ENCODE measurements at places on chromosomes 11 and 22. TPM values are rescaled to one million over a fixed set of nuclear protein-coding genes. Genes with fewer than 3 reads are reported as not detected.

DNA sequence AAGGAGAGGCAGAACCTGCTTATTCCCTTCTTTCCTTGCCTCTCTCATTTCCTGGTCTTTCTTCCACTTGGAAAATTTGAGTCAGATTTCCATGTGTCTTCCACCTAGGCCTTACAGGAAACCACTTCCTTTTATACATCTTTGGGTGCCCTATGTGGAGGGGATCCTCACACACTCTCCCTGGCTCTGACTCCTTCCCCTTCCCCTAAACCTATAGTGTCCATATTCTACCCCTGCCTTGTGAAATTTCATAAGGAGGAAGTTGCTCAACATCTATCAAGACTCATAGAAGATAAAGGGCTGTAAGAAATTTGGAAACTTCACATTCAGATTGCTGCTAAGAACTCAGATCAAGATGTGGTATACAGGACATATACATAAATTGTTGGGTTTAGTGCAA is 20.4 kb downstream of the TUG1 start:
- no peak for DNase-seq

DNA sequence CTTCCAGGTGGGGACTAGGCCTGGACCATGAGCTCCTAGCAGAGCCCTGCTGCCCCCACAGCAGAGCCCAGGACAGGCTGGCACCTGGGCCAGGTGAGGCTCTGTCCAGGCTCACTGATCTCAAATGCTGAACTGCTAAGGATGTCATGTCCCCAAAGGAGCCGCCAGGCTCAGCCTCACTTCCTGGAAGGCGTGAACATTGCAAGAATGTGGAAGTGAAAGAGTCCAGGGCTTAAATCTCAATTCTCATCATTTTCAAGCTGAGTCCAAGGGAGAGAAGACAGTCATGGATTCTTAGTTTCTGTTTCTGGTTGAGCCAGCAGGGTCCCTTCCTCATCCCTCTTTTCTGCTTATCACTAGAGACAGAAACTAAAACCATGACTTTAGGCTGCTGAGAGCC is 5.0 kb downstream of the ASCL2 start:
- peak; percentile 54 for DNase-seq

DNA sequence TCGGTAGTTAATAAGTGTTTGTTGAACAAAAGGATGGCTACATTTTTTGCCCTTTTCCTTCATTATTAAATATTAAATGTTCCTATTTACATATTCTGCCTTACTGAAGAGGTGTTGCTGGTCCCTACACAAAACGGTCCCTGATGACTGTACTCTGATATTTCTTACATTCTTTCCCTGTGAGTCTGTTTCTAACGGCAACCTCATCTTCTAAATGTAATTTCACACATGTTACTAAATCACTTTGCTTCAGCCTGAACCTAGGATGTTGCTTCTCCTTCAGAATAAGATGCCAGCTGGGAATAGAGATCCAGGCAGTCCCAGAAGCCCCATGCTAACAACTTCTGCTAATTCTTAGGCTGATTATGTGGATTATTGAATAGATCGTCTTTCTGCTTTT is 50.3 kb downstream of the SPON1 start:
- no peak for DNase-seq

DNA sequence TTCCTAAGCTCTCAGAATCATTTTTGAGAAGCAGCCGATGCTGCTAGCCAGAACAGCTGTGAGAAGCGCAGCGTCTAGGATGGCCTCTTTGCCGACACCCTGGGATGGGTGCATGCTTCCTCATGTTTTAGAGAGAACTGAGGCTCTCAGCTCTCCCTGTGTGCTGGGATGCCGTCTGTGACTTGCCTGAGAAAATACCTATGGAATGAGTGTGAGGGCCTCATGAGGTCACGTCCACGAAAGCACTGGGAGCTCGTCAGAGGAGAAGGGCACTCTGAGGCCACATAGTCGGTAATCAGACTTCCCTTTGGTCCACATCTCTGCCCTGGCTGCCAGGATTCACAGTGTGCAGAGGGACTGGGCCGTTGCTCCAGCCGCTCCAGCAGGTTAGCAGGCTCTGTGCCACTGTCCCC is 54.7 kb downstream of the MICAL3 start:
- DNase-seq, result no peak

GRCh38 chr11:87374038-87374807 is 336.5 kb downstream of the TMEM135 start:
- DNase-seq, result no peak

DNA sequence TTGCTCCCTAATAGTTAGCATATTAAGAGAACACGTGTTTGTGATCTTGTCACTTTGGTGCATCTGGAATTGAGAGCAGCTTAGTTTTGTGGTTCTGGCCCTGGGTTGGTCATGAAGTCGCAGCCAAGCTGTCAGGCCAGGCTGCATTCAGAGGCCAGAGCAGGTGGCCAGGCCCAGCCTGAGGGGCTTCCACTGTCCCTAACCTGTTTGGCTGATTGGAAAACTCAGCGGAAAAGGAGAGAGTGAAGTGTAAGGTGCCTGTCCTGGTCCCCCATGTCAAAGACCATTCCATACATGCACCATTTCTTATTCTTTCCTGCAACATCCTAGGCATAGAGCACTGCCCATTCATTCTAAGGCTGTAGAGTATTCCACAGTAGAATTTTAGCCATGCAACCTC is 111.5 kb upstream of the IGLL5 start:
- no peak for DNase-seq

DNA sequence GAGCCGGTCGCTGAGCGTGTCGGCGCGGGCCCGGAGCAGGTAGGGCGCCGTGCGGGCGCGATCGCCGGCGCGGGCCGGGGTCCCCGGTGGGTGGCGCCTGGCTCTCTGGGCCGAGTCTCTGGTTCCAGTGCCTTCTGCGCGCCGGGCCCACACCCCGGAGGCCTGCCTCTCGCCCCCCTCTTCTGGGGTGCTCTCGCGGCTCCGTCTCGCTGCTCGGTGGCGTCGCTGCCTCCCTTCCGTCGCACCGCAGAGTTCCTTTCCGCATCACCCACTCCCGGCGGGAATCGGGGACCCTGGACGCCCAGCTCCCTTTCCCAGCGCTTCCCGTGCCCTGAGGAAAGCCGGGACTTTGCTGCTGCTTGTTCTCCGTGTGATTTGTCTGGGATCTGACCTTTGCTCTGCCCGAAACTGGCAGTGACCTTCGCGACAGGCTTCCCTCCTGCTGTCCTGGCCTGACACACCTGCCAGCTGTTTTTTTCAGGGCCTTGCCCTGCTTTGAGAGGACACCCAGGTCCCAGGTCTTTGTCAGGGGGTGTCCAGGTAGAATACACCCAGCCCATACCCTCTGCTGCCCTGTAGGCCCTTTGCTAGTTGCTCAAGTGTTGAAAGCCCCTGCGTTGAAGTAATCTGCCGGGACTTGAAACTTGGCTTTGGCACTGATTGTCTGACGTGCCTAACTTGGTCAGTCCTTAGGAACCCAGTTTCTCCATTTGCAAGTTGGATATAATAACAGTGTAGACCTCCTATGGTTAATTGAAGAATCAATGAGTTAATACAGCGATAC is 711 bp downstream of the FDX1 start:
- no peak for DNase-seq

- peak; percentile 14 for DNase-seq
These were observed 10.0 kb downstream of the TMEM132A start for GRCh38 chr11:60934124-60934789.

GRCh38 chr11:35330156-35330889 is 89.0 kb downstream of the SLC1A2 start:
- no peak for DNase-seq

GRCh38 chr11:94100253-94100652 is 28.4 kb upstream of the PANX1 start:
- no peak for DNase-seq

DNA sequence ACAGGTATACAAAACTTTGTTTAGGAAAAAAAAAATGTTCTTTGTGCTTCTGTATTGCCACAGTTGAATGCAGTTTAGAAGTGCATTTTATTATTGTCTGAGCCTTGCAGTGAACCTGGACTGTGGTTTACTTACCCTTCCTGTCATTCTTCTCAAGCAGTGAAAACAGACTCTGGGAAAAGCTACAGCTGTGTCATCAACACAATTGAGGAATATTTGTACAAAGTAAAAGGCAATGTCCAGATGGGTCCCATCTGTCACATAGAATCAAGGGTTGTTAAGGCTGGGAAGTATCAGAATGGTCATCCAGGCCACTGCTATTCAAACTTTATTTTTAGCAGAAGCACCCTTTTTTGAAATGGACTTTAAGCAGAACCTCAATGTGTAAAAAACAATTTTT is 73.3 kb downstream of the TRIM44 start:
- DNase-seq, result no peak

The IGLL1 gene
- polyA plus RNA-seq, result not detected

The GAL3ST3 gene
- polyA plus RNA-seq, result not detected

The OR8D1 gene
- polyA plus RNA-seq, result not detected

The GP1BB gene
- 0.63 TPM for polyA plus RNA-seq

The SCGB1D2 gene
- polyA plus RNA-seq, result 0.73 TPM

The ARHGAP20 gene
- 1.1 TPM for polyA plus RNA-seq

The GGTLC3 gene
- not detected for polyA plus RNA-seq

The TRPM5 gene
- not detected for polyA plus RNA-seq

The PIH1D2 gene
- polyA plus RNA-seq, result 3.0 TPM

The CHST1 gene
- 1.6 TPM for polyA plus RNA-seq

The OR8G1 gene
- not detected for polyA plus RNA-seq

The P2RY2 gene
- polyA plus RNA-seq, result 50.9 TPM

The ZNF280B gene
- polyA plus RNA-seq, result 0.06 TPM

The APLNR gene
- 0.75 TPM for polyA plus RNA-seq

The MYBPC3 gene
- 0.07 TPM for polyA plus RNA-seq

Data from psoas muscle (tissue), 8 donors.